ENCODE measurements at places on chromosomes 7 and 10.

GRCh38 chr7:45105588-45106188 lies 5.8 kb downstream of the TBRG4 start:
- DNase-seq, result no peak

DNA sequence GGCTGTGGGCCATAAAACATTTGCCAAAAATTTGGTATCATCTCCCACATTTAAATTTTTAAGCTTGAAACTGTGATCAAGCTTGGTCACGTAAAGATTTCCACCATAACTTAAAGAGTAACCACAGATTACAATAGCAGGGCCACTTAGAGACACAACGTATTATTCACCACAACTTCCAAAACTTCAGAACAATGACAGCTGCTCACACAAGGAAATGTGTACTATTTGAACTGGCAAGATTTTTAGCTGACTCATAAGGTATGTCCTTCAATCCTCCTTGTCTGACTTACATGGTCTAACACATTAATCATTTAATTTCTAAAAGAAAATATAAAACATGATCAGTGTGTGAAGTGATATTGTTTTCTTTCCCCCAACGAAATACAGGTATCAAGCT lies 234.5 kb downstream of the PARD3 start:
- no peak for DNase-seq

- no peak for DNase-seq
These were observed 134.4 kb downstream of the ITGA8 start for GRCh38 chr10:15585303-15585715.

- no peak for DNase-seq
These were observed 117.3 kb downstream of the FAM53B start for GRCh38 chr10:124626759-124627380.

DNA sequence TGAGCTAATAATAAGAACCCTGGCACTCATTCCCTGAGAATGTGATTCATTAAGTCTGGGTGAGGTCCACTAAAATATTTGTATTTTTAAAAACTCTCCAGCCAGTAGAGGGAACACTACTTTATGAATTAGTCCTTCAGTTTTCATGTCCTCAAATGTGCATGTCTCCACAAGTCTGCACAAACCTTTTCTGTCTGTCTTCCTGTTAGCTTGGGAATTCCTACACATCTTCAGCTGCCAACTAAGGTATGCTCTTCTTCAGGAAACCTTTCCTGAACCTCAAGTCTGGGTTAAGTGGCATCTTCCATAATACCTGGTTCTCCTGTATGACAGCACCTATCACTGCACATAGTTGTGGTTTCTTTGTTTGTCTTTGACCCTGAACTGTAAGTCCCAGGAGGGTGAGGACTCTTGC lies 119.6 kb upstream of the MKX start:
- DNase-seq, result no peak

- no peak for DNase-seq
These were observed 8.8 kb upstream of the CALD1 start for GRCh38 chr7:134770676-134771075.

DNA sequence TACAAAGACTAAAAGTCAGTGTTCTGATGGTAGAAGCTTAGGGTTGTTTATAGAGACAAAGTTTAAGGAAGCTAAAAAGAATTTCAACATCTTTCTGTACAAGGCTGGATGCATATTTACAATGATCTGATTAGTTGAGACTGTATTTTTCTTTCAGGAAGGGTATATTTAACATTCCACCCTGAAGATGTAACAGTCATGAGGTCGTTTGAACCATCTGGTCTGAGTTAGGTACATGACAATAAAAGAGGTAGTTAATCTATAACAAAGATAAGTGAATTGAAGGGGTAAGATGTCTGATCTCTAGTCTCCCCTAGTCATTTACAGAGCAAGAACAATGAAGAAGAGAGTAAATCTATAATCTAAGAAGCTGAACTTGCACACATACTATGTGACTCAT lies 821.2 kb downstream of the CNTNAP2 start:
- no peak for DNase-seq

DNA sequence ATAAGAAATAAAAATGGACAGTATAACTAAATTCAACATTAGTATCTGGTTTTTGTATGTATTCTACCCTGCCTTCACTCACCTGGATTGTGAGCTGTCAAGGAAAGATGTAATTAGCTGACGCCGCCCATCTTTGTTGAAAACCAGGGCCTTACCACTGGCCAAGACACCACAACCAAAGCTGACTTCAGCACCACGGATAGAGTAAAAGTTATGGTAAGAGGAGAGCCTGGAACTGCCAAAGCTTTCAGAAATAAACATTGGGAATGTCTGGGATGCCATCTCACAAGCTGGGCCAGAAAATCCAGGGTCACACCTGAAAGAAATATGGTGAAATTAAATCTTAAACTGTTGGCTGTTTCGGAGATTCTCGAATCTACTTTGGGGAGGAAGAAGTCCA lies 190.1 kb upstream of the SLC26A5 start:
- DNase-seq, result no peak

DNA sequence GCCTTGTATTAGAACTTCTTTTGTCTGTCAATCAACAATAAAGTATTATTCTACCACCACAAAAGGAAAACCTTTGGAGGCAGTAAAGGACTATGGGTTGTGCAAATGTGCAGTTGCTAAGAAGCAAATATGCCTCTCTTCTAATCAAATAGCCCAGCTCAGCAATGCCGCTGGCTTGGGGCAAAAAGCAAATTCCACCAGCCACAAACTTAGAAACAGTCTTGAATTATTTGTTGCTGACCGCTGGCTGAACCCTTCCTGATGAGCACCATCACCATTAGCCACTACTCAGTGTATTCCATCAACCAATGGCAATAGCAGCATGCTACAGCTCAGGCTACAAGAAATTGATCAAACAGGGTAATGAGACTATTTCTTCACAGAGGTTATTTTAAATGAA lies 51.0 kb downstream of the SKAP2 start:
- no peak for DNase-seq

- no peak for DNase-seq
These were observed 145.8 kb downstream of the NSUN6 start for GRCh38 chr10:18505456-18506118.

DNA sequence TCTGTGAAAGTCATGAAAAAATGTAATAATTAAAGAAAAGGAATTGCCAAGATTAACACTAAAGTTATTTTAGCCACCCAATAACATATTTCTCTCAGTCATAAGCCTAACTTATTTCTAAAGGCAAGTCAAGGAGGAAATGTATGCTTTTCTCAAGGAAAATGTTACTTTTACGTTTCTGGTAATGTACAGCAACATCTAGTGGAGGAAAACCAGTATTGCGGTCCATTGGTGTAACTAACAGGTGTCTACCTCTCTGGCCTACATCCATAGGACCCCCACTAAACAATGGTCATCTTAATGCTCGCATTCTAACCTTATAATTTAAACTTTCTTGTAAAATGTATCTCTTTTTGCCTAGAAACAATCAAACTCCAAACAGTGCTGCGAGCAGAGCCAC lies 437.5 kb downstream of the KIF20B start:
- no peak for DNase-seq

GRCh38 chr7:145009876-145010275 lies 174.0 kb upstream of the TPK1 start:
- DNase-seq, result no peak

DNA sequence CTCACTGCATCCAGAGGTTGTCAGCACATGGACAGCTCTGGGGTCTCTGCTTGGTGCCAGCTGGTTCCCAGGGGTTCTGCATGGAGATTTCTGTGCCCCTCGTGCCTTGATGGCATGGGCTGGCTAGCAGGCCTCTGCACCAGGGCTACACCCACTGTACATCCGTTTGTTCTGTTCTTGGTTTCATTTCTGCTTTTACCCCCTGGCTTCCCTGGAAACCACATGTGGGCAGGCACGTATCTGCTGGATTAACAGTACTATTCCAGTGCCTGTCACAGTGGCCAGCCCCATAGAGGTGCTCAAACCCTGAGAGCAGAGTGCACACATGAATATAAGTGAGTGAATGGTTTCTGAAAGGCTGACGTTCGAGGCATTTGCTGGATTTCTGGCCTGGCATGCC lies 207.2 kb upstream of the GPR26 start:
- DNase-seq, result no peak

- DNase-seq, result no peak
These were observed 29.7 kb downstream of the PLPP4 start for GRCh38 chr10:120486671-120487205.

DNA sequence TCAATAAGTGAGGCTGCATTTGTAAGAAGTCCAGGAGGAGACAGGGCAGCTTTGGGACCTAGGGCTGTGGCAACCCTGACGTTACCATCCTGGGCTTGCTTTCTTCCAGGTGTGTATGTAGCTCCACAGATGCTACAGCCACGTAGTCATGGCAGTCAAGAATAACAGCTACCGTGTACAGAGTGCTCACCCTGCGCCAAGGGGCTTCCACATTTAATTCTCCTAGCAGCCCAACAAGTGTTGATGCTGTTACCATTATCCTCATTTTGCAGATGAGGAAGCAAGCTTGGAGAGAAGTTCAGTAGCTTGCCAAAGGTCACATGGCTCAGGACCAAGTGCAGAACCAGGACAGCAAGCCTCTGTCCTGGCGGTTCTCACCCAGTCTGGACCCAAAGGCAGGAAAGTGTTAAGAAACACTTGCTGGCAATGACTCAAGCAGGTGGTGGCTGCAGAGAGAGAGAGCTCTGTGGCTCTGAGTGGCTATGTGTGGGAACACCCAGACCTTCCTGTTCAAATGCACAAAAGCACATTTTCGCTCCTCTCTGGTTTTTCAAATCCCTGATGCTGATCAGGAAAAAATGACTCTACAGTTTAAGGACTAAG lies 89.8 kb downstream of the CREM start:
- DNase-seq, result no peak

DNA sequence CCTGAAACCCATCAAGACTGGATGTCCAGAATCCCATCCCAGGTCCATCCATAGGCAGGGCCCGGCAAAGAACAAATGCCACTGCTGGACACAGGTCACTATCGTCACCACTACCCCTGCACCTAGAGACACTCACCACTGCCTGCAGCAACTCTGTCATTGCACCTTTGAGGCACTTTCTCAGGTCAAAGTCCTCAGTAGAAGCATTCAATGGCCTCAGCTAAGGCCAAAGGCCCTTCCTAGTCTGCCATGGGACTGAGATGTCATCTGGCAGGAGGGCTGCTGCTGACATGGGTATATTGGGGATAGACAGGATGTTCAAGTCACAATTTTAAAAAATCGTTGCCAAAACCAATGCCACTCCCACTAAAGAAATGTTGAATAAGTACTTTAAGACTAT lies 58.7 kb downstream of the GPAM start:
- DNase-seq, result no peak

GRCh38 chr10:21975378-21975990 lies 28.0 kb downstream of the DNAJC1 start:
- DNase-seq, result no peak

DNA sequence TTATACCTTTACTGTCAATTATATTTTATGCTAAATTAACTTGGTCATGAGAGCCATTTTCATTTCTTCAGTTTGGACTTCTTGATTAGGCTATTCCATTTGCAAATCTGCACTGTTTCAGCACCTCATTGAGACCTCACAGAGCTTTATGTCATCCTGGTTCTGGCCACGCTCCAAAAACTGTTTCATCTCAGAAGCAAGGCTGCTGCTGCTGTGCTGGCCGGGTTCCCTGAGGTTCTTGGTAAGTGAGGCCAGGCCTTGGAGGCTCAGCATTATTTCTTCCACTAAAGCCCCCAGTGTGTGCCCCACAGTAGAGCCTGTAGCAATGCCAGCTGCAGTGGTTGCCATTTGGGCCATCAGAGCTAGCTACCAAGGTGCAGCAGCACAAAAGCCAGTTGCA lies 7.8 kb upstream of the ZNF485 start:
- no peak for DNase-seq

- DNase-seq, result no peak
These were observed 339.2 kb downstream of the GRID1 start for GRCh38 chr10:86027346-86027745.

- no peak for DNase-seq
These were observed 61.9 kb upstream of the MNX1 start for GRCh38 chr7:157072361-157072760.

- DNase-seq, result no peak
These were observed 122.3 kb downstream of the SGMS1 start for GRCh38 chr10:50501478-50501877.

GRCh38 chr7:124688991-124689390 lies 76.6 kb downstream of the GPR37 start:
- DNase-seq, result no peak

GRCh38 chr7:124954790-124955189 lies 25.2 kb upstream of the POT1 start:
- DNase-seq, result no peak

DNA sequence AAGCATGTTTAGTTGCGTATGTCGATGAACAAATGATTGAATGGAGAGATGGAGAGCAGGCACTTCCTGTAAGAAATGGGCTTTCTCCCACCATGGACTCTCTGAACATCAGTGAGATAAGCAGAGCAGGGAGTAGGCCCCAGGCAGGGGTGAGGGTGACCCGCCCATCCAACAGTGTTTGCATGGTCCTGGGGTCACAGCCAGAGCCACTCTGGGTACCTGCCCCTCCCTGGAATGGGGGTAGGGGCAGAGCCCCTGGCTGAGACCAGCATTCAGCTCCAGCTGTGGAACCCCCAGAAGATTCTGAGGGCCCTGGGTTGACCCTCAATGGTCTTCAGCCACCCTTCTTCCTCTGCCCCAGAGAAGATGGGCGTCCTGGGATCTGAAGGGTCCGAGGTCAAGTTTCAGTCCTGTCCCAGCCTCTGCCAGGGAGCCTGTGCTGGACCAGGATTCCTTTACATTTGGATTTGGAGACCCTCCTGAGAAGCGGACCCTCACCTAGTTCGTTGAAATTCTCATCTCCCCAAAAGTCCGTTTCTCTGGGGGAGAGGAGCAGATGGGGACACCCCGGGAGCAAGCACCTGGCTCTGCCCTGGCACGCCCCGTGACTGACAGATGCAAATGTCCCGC lies 2.4 kb upstream of the FGF8 start:
- no peak for DNase-seq

GRCh38 chr10:1270906-1271305 lies 214.7 kb downstream of the WDR37 start:
- DNase-seq, result no peak

DNA sequence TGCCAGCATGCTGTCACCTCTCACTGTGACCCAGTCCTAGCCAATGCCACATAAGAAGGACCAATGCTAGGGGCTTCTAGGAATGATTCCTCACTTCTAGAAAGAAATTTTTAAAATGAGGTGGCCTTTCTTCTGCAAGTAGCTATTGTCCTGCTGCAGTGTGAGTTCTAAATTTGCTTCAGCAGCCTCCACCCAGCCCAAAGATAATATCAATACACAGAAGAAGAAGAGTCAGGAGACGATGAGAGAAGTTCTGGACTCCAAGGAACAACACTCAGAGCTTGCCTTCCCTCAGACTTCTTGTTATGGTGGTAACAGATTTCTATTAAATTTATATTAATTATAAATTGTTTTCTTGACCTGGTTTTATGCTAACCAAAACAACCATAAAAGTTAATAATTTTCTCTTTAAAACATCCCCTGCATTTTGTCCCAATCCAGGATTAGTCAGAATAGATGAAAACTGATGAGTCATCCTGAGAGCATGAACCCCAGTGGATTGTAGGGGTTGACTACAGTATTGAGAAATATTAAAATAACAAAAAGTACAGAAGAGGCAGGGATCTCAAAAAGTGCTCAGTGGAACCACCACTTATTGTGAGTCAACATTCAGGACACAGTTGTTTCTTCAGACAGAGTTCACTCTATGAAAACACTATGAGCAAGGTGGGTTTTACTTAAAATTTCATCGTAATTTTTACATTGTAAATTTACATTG lies 29.6 kb upstream of the AKR1C2 start:
- DNase-seq, result no peak
